CD4-positive, alpha-beta T cell treated with Interleukin-10 for 1 hour (primary cell): ENCODE measurements at places on chromosomes 2 and 18.
A peak's percentile ranks its signal among the peaks of the same experiment; 100 is the strongest.

GRCh38 chr2:15313657-15314056 lies 247.5 kb downstream of the NBAS start:
- DNase-seq, result no peak

- DNase-seq, result no peak
These were observed 55.7 kb downstream of the ANKMY1 start for GRCh38 chr2:240502059-240502429.

DNA sequence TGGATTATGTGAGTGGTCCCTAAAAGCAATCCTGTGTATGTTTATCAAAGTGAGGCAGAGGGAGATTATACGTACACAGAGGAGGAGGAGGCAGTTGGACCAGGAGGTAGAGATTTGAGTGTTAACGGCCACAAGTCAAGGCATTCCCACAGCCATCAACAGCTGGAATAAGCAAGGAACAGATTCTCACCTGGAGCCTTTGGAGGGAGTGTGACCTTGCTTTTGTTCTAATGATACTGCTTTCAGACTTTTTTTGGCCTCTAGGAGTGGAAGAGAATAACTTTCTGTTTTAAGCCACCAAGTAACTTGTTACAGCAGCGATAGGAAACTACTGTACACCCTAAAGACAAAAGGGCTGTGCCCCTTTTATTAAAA lies 18.1 kb downstream of the LCLAT1 start:
- no peak for DNase-seq

- no peak for DNase-seq
These were observed 99.8 kb downstream of the COPS8 start for GRCh38 chr2:237185553-237185925.

GRCh38 chr2:237968048-237968862 lies 1.4 kb downstream of the UBE2F start:
- peak; percentile 72 for DNase-seq

GRCh38 chr18:10353791-10354190 lies 100.6 kb upstream of the APCDD1 start:
- no peak for DNase-seq

DNA sequence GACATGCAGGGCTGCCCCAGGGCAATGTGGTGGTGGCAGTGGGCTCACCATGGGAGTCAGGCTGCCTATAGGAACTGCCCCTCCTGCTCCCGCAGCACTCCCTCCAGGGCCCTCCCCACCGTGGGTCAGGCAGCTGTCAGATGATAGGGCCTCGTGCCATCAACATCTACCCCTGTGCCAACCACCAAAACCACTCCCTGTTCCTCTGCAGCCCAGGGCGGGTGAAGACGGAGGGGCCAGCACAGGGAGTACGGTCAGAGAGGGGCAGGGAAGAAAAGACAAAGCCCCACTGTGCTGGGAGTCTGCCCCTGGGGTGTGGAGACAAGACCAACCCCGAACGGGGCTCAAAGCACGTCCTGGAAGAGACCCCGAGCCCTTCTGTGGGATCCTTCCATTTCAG lies 97.4 kb downstream of the TNS1 start:
- DNase-seq, result no peak
